Fibroblast of mammary gland (primary cell): ENCODE measurements at places on chromosomes 2 and 18.
A peak's percentile ranks its signal among the peaks of the same experiment; 100 is the strongest.

DNA sequence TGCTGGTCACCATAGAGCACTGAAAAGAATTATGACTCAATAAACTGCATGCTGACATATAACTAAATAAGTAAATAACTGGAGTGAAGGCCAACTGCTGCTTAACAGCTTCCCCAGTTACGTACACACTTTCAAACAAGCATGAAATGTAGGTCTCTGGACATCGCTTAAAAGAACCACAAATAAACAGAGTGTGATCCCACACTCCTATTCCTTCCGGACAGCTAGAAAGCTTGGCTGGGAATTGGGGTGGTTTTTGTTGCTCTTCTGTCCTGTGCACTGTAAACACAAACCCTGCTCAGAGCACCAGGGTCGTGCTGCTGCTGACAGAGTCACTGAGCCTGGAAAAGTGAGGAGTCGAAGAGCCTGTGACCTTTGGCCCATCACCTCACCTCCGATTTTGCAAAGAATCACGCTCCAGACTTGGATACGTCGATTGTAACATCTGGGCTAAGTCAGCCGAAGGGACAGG lies 162.7 kb upstream of the NT5C1B start:
- peak; percentile 75 for DNase-seq

GRCh38 chr2:241771286-241772062 lies 5.1 kb upstream of the GAL3ST2 start:
- peak; percentile 7 for DNase-seq

GRCh38 chr2:239993291-239993690 lies 31.9 kb downstream of the NDUFA10 start:
- DNase-seq, result no peak

DNA sequence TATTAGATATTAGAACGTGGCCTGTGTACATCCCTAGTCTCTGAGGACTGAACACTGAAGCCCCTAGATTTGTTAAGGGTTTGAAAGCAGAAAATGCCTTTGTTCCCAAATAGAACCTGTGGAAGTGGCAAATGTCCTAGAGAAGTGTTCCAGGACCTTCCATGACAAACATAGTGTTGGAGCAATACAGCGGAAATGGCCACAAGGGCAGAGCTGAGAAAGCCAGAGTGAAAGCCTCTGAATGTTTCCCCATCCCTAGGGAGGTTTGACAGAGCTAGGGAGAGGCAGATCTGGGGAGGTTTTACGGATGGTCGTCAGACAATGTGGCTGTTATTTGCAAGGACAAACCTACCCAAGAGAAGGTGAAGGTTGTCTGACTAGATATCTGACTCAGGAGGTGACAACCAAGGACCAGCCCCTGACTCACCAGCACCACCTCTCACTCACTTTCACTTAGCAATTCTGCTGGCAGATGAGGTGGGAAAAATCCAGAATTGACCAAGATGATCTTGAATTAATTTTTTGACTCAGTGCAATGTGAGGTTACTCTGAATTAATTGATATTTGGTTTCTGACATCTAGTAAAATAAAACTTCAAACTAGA lies 24.1 kb downstream of the RBM43 start:
- DNase-seq, result peak; percentile 51

DNA sequence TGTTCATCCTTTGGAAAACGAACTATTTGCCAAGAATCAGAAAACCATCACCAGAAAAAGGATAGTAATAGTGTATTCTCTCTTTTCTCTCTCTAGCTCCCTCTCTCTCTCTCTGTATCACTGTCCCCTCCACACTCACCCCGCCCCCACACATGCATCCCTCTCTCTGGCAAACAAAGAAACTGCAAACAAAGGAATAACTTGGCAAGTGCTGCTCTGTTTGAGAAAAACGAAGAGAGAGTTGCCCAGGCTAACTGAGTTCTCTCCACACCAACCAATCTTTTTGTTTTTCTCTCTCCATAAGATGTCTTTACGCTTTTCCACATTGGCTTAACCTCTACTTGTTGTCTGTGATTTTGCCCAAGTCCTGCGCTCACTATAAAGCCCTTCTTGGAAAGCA lies 316.2 kb downstream of the EPHA4 start:
- DNase-seq, result no peak

- peak; percentile 74 for DNase-seq
These were observed 23.5 kb downstream of the SLC8A1 start for GRCh38 chr2:40428439-40428838.

GRCh38 chr18:63828656-63829055 lies 53.4 kb downstream of the SERPINB7 start:
- DNase-seq, result no peak

- no peak for DNase-seq
These were observed 316.2 kb upstream of the MGAT5 start for GRCh38 chr2:133937669-133938068.

DNA sequence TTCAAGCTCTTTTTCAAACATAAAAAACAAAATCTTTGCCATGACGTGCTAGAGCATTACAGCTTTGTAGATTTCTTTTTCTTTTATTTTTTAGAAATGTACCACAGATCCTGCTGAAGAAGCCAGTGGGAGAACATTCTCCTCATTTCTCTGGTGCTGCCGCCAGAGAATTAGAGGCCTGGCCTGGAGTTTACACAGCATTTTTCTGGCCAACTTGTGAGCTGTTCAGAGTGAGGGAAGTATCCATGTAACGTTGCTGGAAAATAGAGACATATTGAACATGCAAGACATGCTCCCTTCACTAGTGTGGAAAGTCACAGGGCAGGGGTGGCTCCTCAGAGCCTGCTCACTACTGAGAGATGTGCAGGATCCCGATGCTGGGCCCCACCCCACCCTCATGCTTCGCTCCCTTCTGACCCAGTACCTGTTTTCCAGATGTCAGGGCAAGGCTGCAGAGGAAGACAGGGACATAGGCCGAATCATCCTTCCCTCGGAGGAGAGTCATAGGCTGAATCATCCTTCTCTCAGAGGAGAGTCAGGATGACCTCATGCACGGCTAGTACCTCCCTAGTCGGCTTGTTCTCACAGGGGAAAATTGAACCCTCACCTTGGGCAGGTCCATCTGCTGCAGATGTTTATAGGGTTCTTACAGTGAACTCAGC lies 298.5 kb downstream of the INSIG2 start:
- DNase-seq, result peak; percentile 99

GRCh38 chr2:211084352-211084751 lies 528.0 kb downstream of the CPS1 start:
- no peak for DNase-seq

DNA sequence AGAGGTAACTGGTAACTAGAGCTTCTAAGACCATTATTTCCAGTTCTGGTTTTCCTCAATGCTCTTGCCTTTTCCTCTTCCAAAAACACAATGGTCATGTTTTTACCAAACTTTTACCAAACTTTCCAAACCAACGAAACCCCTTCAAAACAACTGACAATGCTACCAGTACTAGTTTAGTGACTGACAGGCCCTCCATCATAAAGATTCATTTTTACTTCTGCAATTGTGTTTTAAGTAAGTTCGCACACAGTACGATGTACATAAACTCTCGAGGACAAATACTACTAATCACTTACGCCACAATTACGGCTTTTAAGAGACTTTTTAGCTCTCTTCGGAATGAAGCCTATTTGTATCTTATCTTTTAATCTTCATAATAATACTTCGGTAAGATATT lies 900 bp downstream of the C18orf32 start:
- peak; percentile 19 for DNase-seq

- no peak for DNase-seq
These were observed 7.5 kb downstream of the MOCOS start for GRCh38 chr18:36194600-36195315.

GRCh38 chr2:76120176-76120575 lies 409.5 kb upstream of the GCFC2 start:
- DNase-seq, result no peak

- peak; percentile 97 for DNase-seq
These were observed 42.0 kb upstream of the CREB1 start for GRCh38 chr2:207487650-207488311.

DNA sequence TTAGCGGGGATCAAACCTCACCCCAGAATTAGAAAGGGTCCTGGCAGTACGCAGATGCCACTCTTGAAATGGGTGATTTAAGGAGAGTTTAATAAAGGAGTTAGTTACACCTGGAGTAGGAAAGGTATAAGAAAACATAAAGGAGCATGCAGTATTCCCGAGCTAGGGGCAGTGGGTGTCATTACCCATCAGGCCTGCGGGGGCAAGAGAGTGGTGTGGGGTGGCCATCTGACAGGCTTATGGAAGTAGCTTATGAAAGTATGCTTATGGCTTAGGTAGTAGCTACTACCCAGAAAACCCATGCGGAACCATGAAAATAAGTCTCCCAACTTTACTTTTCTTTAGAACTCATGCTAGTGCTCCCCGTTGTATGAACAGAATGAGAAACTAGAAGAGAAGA lies 568.9 kb upstream of the ACVR2A start:
- DNase-seq, result no peak

DNA sequence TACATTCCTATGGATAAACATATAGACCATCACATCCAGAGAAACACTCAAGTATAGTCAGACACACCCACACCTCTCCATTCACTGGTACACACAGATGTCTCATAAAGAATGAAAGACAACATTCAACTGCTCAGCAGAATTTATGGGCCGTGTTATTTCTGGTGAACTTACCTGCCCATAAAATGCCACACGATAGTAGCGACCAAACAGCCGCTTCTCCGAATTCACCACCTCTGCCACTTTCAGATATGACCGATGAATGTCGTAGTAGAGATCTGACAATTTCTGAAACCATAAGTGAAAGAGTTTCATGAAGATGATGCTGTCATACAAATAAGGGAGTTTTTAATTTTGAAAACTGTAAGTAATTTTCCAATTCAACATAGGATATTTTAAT lies 70.7 kb upstream of the CCDC195 start:
- no peak for DNase-seq

GRCh38 chr2:120834206-120834605 lies 98.5 kb downstream of the GLI2 start:
- DNase-seq, result no peak

DNA sequence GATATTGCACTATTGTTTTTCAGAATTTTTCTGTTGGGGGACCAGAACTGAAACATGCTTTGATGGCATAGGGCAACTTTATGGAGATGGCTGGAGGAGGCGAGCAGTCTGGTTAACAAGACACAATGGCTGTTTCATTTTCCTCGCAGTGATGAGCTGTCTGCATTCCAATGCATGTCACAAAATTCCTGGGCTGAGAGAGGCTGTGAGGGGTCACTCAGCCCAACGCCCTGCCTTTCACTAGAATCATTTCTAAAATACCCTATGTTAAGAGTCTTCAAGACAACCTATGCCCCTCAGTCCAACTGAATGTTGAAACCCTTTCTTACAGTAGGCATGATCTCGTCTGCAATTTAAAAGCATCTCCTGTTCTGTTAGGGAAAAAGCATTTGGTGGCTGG lies 1090.0 kb downstream of the BCL11A start:
- DNase-seq, result no peak

GRCh38 chr2:40352041-40352702 lies 99.7 kb downstream of the SLC8A1 start:
- peak; percentile 53 for DNase-seq

GRCh38 chr2:85804583-85804982 lies 50.8 kb downstream of the ATOH8 start:
- DNase-seq, result peak; percentile 18

DNA sequence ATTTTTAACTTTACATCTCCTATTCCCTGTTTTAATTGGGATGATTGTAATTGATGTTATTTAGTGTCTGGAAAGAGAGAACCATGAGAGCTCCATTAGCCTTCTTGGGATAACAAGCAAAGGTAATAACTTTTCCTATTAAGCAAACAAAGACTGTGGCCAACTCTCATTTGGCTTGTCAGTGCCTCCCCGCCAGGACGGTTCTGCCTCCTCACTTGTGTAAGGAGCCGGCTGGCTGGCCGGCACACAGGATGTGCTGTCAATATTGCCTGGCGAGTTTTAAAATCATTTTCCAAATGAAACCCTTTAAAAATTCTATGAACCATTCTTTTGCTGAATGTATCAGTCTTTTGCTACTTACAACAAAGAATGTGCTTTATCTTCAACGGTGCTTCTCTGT lies 898.3 kb downstream of the CPS1 start:
- DNase-seq, result no peak

- no peak for DNase-seq
These were observed 442.8 kb downstream of the ZNF516 start for GRCh38 chr18:76052227-76052595.

DNA sequence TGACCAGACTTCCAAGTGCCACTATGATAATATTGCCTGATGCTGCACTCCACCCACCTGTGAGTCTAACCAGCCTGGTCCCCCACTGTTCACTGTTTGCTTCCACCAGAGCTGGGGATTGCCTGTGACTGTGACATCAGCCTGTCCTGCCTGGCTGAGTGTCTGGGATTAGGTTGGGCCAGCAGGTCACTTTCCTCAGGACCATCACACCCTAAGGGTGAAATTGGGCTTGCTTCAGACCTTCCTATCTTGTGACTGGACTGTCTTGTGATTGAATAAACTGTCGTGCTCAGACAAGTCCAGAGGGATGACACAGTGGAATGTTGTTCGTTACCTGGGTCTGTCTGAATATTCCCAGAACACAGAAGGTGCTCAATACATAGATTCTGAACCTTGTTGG lies 87.4 kb upstream of the HK2 start:
- no peak for DNase-seq

- DNase-seq, result peak; percentile 77
These were observed 34.9 kb downstream of the SCN1A start for GRCh38 chr2:166092889-166093288.

DNA sequence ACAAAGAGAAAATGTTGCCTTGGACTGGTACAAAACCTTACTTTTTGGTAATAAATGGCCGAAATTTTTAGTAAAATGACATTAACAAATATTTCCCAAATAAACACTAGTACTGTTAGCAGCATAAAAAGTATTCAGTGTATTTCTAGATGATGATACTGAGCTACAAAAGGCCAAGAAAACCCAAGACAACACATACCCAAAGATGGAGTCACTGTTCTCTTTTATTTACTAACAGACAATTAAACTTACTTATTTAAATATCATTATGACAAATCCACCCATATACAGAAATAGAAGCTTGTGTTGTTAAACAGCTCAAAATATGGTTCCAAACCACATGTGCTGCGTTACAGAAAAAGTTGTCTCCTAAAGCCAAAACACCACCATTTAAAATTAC lies 239.9 kb downstream of the ZEB2 start:
- no peak for DNase-seq

- no peak for DNase-seq
These were observed 393.2 kb upstream of the GALNT5 start for GRCh38 chr2:156864325-156864724.

GRCh38 chr18:35694808-35695207 lies 113.3 kb downstream of the GALNT1 start:
- DNase-seq, result no peak

- no peak for DNase-seq
These were observed 59.6 kb downstream of the ATOH8 start for GRCh38 chr2:85813211-85813981.

GRCh38 chr2:190062053-190062452 lies 476 bp downstream of the MSTN start:
- peak; percentile 3 for DNase-seq

DNA sequence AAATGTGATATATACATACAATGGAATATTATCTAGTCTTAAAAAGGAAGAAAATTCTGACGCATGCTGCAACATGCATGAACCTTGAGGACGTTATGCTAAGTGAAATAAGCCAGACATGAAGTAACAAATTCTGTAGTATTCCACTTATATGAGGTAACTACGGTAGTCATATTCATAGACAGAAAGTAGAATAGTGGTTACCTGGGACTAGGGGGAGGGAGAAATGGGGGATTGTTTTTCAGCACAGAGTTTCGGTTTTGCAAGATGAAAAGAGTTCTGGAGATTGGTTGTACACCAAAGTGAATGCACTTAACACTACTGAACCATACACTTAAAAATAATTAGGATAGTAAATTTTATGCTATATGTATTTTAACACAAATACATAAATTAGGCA lies 215.9 kb upstream of the FBXO11 start:
- DNase-seq, result no peak
